ENCODE measurements at places on chromosomes 1 and 21.
A peak's percentile ranks its signal among the peaks of the same experiment; 100 is the strongest.

GRCh38 chr1:106952776-106953175, 103.7 kb upstream of the PRMT6 start:
- DNase-seq = peak; percentile 44

DNA sequence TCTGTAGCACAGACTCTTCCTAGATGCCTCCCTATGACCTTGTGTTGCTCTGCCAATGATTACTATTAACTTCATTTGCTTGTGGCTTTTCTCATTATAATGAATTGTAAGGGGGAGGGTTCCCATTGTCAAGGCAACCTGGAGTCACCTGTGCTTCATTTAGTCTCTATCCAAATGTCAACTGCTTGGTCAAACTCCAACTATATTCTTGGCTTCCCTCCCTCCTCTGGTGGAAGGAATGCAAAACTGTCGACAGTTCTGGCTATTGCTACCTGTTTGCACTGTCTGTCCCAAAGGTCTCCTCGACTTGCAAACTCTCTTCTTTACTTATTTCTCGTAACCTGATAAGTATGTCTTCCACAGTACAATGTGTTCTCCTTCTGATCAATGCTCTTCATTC, 100.3 kb downstream of the CACNA1E start:
- no peak for DNase-seq

DNA sequence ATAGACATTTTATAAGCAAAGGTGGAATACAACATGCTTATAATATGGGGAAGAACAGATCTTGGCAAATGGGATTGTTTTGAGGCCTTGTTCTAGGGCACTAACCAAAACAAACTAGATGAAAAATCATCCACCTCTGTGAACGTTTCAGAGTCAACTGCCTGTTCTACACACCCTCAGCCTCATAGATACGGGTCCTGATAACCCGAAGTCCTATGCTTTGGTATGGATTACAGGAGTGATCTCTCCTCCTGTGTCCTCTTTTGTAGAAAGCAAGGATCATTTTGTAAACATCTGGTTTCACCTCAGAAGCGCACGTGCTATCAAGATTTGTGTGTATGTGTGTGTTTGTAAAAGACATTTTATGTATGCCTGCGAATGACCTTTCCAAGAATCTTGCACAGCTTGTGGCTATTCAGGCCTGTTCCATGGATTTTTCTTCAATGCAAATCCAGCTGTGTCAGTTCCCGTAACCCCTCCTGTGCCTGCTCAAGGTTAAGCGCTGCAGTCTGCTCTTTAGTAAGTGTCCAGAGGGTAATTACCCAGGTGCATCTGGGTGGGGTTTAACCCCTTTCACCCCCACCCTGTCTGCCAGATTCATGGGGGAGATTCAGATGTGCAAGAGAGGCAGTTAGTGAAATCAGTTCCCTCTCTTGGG, 132.4 kb downstream of the ROR1 start:
- DNase-seq = no peak

GRCh38 chr21:42199868-42200463, 19.0 kb upstream of the ABCG1 start:
- DNase-seq = peak; percentile 29

DNA sequence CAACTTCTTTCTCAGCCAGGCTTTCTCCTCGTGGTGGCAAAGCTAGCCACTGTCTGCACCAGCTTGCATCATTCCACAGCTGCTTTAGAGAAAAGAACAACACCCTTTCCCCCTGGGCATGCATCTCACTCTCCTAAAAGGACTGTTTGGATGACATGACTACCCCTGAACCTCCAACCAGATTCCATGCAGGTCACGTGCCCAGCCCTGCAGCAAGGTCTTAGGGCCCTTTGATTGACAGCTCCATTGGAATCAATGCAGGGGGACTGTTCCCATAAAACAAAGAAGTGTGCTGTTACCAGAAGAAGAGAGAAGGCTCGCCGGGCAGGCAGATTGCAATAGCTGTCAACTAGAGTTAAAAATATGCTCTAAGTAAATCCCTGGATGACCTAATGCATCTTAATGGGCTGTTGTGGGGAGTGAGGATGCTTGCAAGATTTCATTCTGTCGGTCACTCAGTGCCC, 24.4 kb downstream of the KCNA2 start:
- no peak for DNase-seq
